Spinal cord (tissue), 10 donors: ENCODE measurements at places on chromosomes 13 and 19.

DNA sequence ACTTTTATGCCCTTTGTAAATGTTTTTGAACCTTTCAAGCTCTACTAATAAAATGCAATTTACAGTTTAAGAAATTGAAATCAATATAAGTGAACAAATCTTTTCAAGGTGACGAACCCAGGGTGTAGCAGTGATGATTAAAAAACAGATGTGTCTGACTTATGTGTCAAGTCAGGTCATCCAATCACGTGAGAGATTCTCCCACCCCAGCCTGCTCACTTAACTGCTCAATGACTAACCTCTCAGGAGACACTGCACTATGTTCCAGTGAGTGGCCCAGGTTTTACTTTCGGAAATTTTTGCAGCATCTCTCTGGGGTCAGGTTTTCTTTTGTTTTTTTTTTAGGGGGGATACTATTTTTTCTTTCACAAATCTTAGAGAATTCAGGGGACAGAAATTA lies 60.7 kb downstream of the ZNF429 start:
- no peaks in the 10 kb centered on the region for H3K36me3 ChIP-seq
- no peak overlapping the region for H3K27ac ChIP-seq
- DNase-seq = no peak
- peaks cover 3% of the 10 kb centered on the region for H3K4me1 ChIP-seq
- H3K27me3 ChIP-seq = no peaks in the 10 kb centered on the region

GRCh38 chr19:42132030-42132628 lies at the start of gene POU2F2:
Gene POU2F2 (minus strand): TSS chr19:42132446. CDS start chr19:42132411, 35 bp downstream.
- peaks cover 17% of the 10 kb centered on the region for H3K27me3 ChIP-seq
- no peaks in the 10 kb centered on the region for H3K36me3 ChIP-seq
- H3K4me1 ChIP-seq = peaks cover 40% of the 10 kb centered on the region
- no peak within 1 kb of the TSS for H3K27ac ChIP-seq
- H3K4me3 ChIP-seq = peak within 1 kb of the TSS; percentile 18
- no peak for DNase-seq

GRCh38 chr13:48316826-48317510 lies 13.4 kb downstream of the RB1 start:
- peaks cover 26% of the 10 kb centered on the region for H3K4me1 ChIP-seq
- no peak overlapping the region for H3K4me3 ChIP-seq

- H3K4me3 ChIP-seq = no peak overlapping the region
- H3K27me3 ChIP-seq = no peaks in the 10 kb centered on the region
- no peaks in the 10 kb centered on the region for H3K4me1 ChIP-seq
- DNase-seq = no peak
- no peak overlapping the region for H3K27ac ChIP-seq
- no peaks in the 10 kb centered on the region for H3K36me3 ChIP-seq
Observed at GRCh38 chr19:28217022-28217421, 995.9 kb downstream of the UQCRFS1 start.

GRCh38 chr19:3338541-3339181 lies 27.7 kb upstream of the NFIC start:
- H3K27ac ChIP-seq = no peak overlapping the region
- H3K36me3 ChIP-seq = no peaks in the 10 kb centered on the region
- no peak for DNase-seq
- H3K27me3 ChIP-seq = peaks cover 5% of the 10 kb centered on the region

GRCh38 chr19:51704626-51705025 lies 11.5 kb downstream of the SPACA6 start:
- H3K4me1 ChIP-seq = peaks cover 31% of the 10 kb centered on the region
- peaks cover 48% of the 10 kb centered on the region for H3K36me3 ChIP-seq
- peak overlapping the region; percentile 74 for H3K27ac ChIP-seq
- DNase-seq = no peak
- H3K27me3 ChIP-seq = no peaks in the 10 kb centered on the region
